Esophagus muscularis mucosa (tissue), 4 donors: ENCODE measurements at places on chromosomes 2 and 18.

DNA sequence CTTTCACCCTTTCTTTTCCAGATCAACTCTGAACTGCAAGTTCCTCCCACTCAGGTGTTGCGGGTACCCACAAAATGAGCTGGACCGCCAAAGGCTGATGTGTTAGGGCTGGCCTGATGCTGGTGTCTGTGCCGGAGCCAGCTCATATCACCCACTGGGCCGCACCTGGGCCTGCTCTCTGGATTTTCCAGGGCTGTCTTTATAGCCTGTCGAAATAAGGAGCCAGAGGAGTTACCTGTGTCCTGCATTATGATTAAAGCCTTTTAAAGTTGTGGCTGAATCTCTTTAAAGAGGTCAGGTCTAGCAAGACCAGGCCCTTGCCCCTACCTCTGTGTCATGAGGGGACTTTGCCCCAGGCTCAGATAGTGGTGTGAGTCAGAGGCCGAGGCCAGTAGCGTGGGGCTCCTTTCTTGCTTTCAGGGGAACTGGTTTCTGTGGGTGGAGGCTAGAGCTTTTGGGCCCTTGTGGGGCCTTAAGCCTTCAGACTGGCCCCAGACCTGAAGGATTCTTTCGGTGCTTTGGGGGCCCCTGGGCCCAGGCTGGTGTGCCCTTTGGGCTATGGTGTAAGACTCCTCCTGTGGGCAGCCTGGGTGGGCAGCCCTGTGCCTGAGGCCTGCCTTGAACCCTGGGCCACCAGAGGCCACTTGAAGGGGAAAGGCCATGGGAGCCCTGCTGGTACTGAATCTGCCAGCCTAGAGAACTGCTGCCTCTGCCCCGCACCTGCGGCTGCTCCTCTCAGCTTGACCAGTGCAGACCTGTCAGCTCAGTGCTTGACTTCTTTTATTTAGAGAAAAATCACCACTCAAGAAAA lies 21.3 kb downstream of the OTOF start:
- H3K4me3 ChIP-seq = no peak overlapping the region
- H3K27me3 ChIP-seq = no peaks in the 10 kb centered on the region
- H3K36me3 ChIP-seq = no peaks in the 10 kb centered on the region
- H3K4me1 ChIP-seq = no peaks in the 10 kb centered on the region

- H3K4me1 ChIP-seq = no peaks in the 10 kb centered on the region
- peak; percentile 29 for DNase-seq
- no peaks in the 10 kb centered on the region for H3K27me3 ChIP-seq
- no peaks in the 10 kb centered on the region for H3K36me3 ChIP-seq
- H3K27ac ChIP-seq = no peak overlapping the region
These were observed 134.9 kb upstream of the CHAC2 start for GRCh38 chr2:53632714-53633113.

- no peak overlapping the region for H3K27ac ChIP-seq
- H3K4me1 ChIP-seq = peaks cover 30% of the 10 kb centered on the region
- no peaks in the 10 kb centered on the region for H3K27me3 ChIP-seq
- no peaks in the 10 kb centered on the region for H3K36me3 ChIP-seq
- DNase-seq = peak; percentile 74
- no peak overlapping the region for H3K4me3 ChIP-seq
These were observed 216.9 kb downstream of the SH3RF3 start for GRCh38 chr2:109345653-109346480.

GRCh38 chr18:2360861-2361260 lies 210.4 kb downstream of the METTL4 start:
- H3K27ac ChIP-seq = no peak overlapping the region
- H3K27me3 ChIP-seq = no peaks in the 10 kb centered on the region
- no peak for DNase-seq

GRCh38 chr2:160145471-160145870 lies 54.6 kb downstream of the ITGB6 start:
- no peaks in the 10 kb centered on the region for H3K27me3 ChIP-seq
- DNase-seq = no peak
- H3K4me3 ChIP-seq = no peak overlapping the region
- H3K36me3 ChIP-seq = no peaks in the 10 kb centered on the region

DNA sequence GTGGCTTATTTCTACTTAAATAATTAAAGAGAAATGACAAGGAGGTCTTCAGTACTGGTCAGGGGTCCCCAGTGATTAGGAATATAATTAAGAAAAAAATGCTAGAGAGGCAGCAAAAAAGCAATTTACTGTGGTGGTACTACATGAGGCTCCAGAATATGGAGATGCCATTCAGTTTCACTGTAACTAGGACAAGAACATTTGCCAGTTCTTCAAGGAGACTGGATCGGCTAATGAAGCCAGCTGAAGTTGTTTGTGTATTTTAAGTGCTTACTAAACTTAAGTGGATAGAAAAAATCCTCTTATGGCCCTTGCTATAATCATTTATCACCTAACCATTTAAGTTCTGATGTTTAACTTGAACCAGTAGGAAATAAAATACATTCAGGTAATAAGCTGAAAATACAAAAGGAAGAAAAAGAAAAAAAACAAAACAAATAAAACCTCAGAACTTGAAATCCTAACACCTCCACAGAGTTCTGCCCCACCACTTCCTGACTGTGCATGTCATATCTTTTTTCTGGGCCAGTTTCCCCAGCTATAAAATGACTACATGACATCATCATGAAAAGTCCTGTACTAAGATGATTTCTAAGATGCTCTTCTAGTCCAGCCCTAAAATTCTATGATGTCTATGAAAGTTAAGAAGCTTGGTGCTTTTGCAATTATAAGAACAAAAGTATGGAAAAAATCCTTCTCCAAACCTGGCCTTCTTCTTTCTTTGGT lies 98.0 kb downstream of the TRABD2A start:
- no peak for DNase-seq
- H3K36me3 ChIP-seq = no peaks in the 10 kb centered on the region
- no peak overlapping the region for H3K27ac ChIP-seq
- no peaks in the 10 kb centered on the region for H3K4me1 ChIP-seq
